ENCODE measurements at places on chromosomes 1 and 21.

GRCh38 chr1:185473186-185473585 lies 156.1 kb upstream of the IVNS1ABP start:
- no peak for DNase-seq

DNA sequence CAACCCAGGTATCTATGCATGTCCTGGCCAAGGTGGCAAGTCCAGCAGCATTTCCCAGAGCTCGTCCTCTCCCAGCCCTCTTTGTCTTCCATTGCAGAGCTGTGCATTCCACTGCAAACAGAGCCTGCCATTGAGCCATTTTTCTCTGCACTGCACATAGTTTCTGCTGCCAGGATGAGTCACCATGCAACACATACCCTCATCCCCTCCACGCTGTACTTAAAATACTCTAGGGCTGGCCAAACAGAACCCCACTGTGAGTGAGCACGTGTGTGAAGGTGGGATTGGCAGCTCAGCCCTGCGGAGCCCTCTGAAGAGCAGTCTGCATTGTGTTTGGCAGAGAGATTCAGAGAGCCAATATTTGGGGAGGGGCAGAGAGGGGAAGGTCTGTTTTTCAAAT lies 3.9 kb upstream of the ATP1B1 start:
- DNase-seq = no peak

- no peak for DNase-seq
These were observed 6.8 kb upstream of the PLXNA2 start for GRCh38 chr1:208251015-208251414.

DNA sequence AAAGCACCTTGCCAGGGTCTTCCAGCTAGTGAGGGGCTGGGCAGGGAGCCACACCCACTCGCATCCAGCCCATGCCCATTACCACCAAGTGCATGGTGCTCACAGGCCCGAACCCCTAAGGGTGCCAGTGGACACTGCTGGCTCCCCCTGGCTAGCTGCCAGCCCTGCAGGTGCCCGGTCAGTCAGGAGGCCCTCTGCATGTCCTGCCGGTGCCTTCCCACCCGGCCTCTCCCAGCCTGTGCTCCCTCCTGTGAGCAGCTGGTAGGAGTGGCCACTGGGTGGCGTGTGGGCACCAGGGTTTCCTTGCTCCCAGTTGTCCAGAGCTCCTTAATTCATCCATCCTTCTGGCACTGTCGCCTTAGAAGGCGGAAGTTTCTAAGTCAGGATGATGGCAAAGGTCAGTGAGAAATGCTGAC lies 33.4 kb downstream of the QSOX1 start:
- DNase-seq = no peak

DNA sequence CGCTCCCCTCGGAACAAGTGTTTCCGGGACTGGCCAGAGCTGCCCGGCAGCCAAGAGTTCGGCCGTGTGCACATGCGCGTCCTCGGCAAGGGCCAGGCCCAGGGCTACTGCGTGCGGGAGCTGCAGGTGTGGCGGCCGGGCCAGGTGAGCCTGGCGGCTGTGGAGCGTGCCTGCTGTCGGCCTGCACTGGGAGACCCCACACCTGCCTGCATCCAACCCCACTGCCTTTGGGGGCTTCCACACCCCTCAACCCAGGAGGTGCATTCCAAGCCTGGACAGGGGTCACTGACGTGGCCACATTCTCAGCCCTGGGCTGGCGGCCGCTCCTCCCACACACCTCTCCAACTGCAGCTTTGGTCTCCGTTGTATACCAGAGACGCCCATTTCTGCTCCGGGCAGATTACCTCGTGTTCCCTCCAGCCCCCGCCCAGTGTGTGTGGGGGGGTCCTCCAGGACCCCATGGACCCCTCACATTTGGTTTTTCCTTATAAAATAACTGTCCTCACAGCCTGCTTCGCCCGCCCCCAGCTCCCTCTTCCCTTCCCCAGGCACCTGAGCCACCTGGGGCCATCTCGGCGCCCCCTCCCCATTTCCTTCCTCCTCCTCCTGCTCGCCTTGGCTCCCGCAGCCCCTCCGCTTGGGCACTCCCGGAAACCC lies 6.1 kb downstream of the RNF223 start:
- DNase-seq = no peak

DNA sequence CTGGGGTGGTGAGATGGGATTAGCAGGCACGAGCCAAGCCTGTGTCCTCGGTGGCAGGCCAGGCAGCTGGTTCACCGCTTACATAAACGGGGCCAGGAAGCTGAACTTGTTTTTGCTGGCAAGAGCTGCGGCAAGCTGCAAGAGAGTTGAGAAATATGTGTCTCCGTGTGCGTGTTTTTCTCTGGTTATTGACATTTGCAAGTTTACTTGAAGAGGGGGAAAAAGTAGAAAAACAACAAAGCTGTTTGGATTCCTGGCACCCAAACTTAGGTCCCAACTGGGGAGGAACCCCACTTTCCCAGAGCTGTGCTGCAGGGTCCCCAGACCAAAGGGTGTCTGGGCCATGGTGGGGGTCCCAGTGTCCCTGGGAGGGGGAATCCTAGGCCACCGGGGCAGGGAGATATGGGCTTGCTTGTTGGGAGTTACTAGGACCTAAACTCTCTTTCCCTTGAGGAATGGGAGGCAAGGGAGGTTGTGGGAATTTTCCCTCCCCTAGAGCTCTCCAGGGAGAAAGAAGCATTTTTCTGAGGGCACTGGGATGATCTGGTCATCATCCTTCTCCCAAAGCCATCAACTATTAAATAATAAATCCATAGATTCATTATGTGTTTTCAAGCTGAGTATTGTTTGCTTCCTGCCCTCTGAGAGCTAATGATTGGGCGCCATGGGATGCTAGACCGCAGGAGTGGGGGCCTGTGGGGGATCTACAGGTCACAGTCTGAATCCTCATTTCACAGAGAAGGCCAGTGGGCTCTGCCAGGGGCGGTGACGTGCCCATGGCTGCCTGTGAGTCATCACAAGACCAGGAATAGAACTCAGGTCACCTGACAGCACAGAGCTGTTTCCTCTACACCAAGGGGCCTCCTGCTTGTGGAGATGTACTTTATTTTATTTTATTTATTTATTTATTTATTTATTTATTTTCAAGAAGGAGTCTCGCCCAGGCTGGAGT lies 14.8 kb downstream of the IL6R start:
- peak; percentile 70 for DNase-seq

GRCh38 chr1:226976978-226977642 lies 37.0 kb downstream of the COQ8A start:
- no peak for DNase-seq

GRCh38 chr1:241343956-241344355 lies 13.0 kb downstream of the RGS7 start:
- no peak for DNase-seq

DNA sequence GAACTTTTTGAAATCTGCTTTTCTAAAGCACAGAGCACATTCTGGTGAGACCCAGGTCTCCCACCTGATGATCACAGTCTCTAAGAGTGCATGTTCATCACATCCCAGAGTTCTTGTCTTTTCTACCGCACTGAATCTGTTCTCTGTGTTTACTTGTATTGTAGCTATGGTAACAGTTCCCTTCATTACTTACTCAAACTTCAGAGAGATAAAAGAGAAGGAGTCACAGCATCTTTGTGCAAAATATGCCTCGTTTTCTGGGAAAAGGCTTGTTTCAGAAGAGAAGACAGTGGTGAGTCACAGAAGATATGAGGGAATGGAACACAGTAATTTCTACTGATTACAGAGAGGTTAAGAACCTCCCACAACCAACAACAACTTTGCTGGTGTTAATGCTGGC lies 580.6 kb downstream of the PLA2G4A start:
- no peak for DNase-seq

DNA sequence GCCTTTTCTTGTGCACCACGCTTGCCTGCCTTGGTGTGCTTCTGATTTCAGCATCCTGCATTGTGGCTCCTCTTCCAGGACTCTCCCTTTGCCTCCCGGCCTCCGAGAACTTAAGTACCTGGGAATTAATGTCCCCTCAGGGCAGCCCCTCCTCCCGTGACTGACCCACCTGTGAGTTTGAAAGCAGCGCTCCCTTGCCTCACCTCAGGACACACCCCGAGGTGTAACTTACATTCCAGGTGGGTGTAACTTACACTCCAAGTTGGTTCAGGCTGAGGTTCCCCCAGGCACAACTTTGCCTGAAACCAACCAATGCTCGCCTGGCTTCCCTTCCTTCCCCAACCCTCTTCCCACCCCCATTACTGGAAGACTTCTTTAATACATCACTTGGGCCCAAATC lies 161.4 kb downstream of the KAZN start:
- DNase-seq = no peak

GRCh38 chr1:180116964-180117763 lies 37.5 kb upstream of the QSOX1 start:
- DNase-seq = no peak
